Omental fat pad (tissue), 4 donors: ENCODE measurements at places on chromosomes 7 and 10. TPM values are rescaled to one million over a fixed set of nuclear protein-coding genes. Genes with fewer than 3 reads are reported as not detected.

The HTRA1 gene
- total RNA-seq, result 92.8 TPM

The EIF4EBP2 gene
- total RNA-seq, result 195 TPM

The NAT16 gene
- total RNA-seq, result 0.09 TPM

The POMZP3 gene
- total RNA-seq, result 14.3 TPM

The GNAT3 gene
- not detected for total RNA-seq

The OR2A14 gene
- total RNA-seq, result not detected
